ENCODE measurements at places on chromosomes 2 and 18. TPM values are rescaled to one million over a fixed set of nuclear protein-coding genes. Genes with fewer than 3 reads are reported as not detected.
A peak's percentile ranks its signal among the peaks of the same experiment; 100 is the strongest.

GRCh38 chr2:205361272-205361671 is 321.0 kb upstream of the NRP2 start:
- DNase-seq = no peak
- H3K4me1 ChIP-seq = peaks cover 4% of the 10 kb centered on the region
- no peak overlapping the region for H3K4me3 ChIP-seq
- H3K36me3 ChIP-seq = no peaks in the 10 kb centered on the region

Gene TMX3
- total RNA-seq = 50.7 TPM

DNA sequence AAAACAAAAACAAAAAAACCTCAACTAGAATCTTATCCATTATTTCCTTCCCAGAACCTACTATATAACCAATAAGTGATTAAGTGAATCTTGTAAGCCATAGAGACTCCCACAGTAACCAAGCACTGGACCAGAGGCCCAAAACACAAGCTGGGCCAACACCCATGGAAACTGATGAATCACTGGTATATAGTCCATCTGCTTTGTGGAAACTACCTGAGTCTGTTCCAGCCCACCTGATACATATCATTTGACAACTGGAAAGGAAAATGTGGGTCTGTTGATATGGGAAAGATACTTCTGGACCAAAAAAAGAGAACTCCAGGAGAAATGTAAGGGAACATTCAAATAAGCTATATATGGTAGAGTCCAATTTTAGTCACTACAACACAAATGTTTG is 252.8 kb downstream of the MREG start:
- H3K27ac ChIP-seq = no peak overlapping the region
- H3K36me3 ChIP-seq = no peaks in the 10 kb centered on the region
- H3K4me1 ChIP-seq = no peaks in the 10 kb centered on the region
- no peaks in the 10 kb centered on the region for H3K27me3 ChIP-seq

GRCh38 chr2:42914314-42914713 is 121.9 kb upstream of the HAAO start:
- H3K4me3 ChIP-seq = no peak overlapping the region
- no peaks in the 10 kb centered on the region for H3K36me3 ChIP-seq
- no peak overlapping the region for H3K27ac ChIP-seq
- H3K4me1 ChIP-seq = peaks cover 8% of the 10 kb centered on the region
- H3K27me3 ChIP-seq = no peaks in the 10 kb centered on the region

GRCh38 chr18:64165906-64166305 is 17.0 kb upstream of the LINC00305 start:
- H3K4me3 ChIP-seq = no peak overlapping the region
- no peak overlapping the region for H3K27ac ChIP-seq
- no peaks in the 10 kb centered on the region for H3K36me3 ChIP-seq
- H3K27me3 ChIP-seq = no peaks in the 10 kb centered on the region
- DNase-seq = no peak

DNA sequence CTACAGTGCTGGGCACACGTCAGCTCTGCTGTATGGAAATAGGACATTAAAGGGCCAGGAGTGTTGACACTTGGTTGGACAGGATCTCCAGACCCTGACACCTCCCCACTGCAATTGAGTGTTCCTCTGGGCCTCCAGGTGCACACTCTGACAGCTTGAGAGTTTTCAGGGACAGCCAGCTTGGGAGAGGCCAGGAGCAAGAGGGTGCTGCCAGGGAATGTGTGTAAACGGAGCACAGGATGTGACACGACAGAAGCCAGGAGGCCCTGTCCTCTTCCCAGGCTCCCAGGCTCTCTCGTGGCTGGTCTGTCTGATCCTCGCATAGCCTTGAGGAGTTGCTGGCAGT is 318.1 kb upstream of the HS6ST1 start:
- no peaks in the 10 kb centered on the region for H3K27me3 ChIP-seq
- no peak overlapping the region for H3K27ac ChIP-seq
- H3K4me3 ChIP-seq = no peak overlapping the region
- H3K4me1 ChIP-seq = peaks cover 14% of the 10 kb centered on the region
- no peaks in the 10 kb centered on the region for H3K36me3 ChIP-seq
- peak; percentile 55 for DNase-seq

GRCh38 chr2:8152392-8153257 is 529.2 kb upstream of the ID2 start:
- H3K27ac ChIP-seq = no peak overlapping the region
- H3K27me3 ChIP-seq = no peaks in the 10 kb centered on the region
- no peaks in the 10 kb centered on the region for H3K4me1 ChIP-seq

GRCh38 chr18:78790960-78791359 is 188.7 kb upstream of the SALL3 start:
- no peak overlapping the region for H3K4me3 ChIP-seq
- H3K36me3 ChIP-seq = no peaks in the 10 kb centered on the region
- no peak overlapping the region for H3K27ac ChIP-seq
- no peaks in the 10 kb centered on the region for H3K27me3 ChIP-seq
- no peak for DNase-seq

Gene ICA1L
- 8.2 TPM for total RNA-seq
